ENCODE measurements at places on chromosomes 4 and X.

DNA sequence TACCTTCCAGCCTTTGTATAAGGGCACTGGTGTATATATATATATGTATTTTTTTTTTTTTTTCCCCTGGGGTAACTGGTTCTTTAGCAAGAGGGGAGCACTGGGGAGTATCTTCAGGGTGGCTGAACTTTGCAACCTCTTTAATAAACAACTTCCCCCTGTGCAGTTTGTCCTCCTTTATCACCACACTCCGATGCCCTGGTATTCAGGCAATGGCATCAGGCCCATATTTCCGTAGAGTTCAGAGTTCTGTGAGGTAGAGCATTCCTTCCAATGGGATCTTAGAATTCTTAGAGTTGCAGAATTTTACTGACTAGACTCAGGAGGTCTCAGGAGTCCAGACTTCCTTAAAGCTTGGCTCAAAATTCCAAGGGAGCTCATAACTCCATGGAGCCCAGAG, 24.6 kb downstream of the NYX start:
- DNase-seq = no peak

- DNase-seq = no peak
Measured at GRCh38 chr4:48896845-48897244, 9.7 kb downstream of the OCIAD2 start.

DNA sequence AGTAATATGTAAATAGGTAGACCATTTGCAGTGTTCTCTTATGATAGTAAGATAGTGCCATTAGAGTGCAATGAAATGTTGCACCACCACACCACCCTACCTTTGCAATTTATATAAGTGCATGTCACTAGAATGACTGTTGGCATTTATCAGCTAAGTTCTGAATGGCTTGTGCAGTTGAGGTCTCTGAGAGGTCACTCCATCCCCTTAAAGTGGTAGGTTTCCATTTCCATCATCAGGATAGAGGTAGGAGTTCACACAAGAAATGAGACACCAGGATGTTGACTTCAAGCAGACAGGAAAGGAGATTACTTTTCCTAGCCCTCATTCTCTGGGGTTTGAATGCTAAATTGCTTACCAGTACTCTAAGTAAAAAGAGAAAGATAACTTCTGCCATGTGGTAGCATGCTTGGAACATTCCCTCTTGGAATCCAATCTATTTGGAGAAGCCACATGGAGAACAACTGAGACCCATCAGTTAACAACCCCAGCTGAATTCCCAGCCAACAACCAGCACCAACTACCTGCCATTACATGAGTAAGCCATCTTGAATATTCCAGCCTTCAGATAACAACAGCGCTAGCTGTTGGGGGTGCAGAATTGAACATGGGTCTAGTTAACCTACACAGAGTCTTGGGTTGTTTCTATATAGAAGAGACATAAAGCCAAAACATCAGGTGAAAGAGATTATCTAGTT, 6.7 kb upstream of the LRBA start:
- no peak for DNase-seq

DNA sequence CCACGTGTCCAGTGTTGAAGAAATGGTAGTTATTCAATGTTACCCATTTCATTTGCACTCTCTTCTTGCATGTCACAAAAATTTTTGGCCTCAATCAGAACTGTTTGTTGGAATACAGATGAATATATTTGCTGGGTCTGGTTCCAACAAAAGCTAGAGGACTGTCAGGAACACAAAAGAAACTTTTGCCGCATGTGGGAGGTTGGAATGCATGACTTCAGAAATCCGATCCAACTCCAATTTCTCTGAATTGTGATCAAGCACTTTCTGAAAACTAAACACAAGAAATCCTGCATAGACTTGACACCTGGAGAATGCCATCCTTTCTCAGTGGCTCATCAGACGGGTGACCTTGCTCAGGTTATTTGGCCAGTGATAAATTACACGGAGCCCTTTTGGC, 15.4 kb downstream of the SETD7 start:
- DNase-seq = no peak

- no peak for DNase-seq
Measured at GRCh38 chrX:38138157-38138891, 82.3 kb downstream of the SRPX start.

DNA sequence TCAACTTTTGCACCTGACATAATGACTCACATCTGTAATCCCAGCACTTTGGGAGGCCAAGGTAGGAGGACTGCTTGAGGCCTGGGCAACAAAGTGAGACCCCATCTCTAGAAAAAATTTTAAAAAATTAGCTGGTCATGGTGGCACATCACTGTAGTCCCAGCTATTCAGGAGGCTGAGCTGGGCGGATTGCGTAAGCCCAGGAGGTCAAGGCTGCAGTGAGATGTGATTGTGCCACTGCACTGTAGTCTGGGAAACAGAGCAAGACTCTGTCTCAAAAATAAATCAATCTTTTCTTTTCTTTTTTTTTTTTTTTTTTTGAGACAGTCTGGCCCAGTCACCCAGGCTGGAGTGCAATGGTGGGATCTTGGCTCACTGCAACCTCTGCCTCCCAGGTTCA, 52.5 kb downstream of the NIPAL1 start:
- DNase-seq = no peak

DNA sequence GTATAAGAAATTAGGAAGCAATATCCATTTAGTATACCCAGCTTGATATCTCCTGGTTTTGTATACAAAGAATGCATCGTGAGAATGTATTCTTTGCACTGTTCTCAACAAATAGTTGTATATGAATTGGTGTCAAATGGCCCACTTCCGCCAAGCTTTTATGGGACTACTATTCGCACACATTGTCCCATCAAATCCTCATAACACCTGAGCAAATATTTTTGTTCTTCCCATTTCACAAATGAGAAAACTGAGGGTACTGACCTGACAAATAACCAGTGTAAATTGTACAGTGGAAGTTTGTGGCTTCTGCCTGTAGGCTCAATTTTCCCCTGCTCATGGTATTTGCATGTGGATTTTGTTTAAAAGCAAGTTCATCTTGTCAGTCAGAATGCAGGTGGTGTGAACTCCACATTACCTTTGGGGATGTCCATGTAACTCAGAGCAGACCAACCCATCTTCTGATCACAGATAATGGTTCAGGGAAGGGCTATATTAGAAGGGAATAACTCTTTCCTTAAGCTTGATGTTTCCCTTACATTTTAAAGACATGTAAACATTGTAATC, 51.5 kb upstream of the FAM241A start:
- no peak for DNase-seq

GRCh38 chrX:139738581-139738980, 30.6 kb upstream of the MCF2 start:
- DNase-seq = no peak

GRCh38 chr4:71008196-71008595, 14.7 kb downstream of the DCK start:
- no peak for DNase-seq

DNA sequence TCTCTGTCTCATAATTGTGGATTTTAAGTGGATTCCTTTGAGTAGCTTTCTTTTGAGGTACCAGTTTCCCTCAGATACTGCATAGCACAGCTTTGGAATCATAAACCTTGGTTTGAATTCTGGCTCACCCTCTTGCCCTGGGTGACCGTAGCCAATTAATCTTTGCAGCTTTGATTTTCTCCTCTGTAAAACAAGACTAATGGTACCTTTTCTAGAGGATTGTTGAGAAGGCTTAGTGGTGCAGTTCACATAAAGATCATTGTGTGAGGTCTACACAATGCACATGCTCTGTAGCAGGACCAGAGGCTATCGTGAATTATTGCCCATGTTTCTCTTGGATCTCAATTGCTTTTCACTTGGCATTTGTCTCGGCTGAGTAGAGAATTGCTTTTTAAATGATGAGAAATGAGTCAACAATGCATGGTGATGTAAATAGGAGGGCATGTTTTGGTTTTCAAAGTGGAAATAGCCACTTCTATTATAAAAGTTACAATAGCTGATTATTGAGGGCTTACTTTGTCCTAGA, 47.9 kb downstream of the TMEM131L start:
- no peak for DNase-seq

DNA sequence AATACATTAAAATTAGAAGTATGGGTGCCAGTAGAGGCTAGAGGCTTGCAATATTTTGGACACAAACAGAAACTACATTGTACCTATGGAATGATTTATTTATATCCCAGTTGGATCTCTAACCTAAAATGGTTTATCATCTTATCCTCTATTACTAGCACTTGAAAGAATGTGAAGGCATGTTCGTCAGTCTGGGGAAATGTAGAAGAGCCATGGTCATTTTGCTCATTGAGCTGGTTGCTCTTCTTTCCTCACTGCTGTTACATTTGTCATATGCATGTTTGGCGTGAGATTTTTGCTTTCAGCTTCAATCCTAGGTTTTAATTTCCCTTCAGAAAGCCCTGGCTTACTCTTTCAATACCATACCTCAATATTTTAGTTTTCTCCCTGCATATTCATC, 82.4 kb upstream of the MYOZ2 start:
- DNase-seq = no peak

GRCh38 chr4:110106931-110107296, 91.5 kb downstream of the ELOVL6 start:
- no peak for DNase-seq

DNA sequence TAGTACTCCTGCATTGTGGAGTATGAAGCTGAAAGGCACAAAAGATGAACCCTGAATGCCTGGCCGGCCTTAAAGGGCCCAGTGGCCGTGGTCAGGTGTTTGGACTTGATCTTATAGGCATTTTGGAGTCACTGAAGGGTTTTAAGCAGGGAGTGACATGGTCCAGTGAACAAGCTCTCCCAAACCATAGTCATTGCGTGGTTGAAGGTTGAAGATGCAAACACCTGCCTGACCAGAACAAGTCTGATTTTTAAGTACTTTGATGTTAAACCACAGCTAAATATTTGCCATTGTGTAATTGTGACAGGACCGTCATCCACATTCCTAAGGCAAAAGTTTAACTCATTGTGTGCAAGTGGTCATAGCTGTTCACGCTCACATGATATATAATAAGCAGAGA, 3.3 kb downstream of the STK32B start:
- DNase-seq = no peak

DNA sequence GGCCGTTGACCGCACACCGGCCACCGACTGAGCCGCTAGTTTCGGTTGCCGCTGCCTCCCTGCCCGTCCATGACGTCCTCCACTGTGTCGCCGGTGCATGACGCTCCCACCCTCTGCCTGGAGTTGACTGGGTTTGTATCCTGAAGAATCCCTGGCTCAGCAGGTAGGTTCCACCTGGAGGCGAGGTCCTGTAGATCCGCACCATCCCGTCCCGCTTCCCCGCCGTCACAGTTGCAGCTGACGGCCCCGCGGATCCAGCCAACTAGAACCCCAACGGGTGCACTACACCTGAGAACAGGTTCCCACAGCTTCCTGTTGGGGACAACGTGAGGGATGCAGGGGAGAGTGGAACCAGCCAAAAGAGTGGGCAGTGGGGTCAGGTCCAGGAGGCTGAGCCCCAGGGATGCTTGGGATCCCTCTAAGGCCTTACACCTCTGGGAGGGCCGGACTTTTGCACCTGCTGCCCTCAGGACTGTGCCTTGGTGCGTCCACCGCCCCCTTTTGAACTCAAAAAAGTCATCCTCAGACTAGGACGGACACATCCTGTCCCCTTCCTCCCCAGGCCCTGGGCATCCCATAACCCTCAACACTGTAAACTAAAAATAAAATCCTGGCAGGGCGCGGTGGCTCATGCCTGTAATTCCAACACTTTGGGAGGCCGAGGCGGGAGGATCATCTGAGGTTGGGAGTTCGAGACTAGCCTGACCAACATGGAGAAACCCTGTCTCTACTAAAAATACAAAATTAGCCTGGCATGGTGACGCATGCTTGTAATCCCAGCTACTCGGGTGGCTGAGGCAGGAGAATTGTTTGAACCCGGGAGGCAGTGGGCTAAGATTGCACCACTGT, 1.1 kb upstream of the SLBP start:
- DNase-seq = no peak

Data from activated T-helper 1 cell treated with Interleukin-2 at 50 U/mL for 16 hours (primary cell).